ENCODE measurements at places on chromosomes 16 and 17.

GRCh38 chr16:50197582-50197981 lies 44.5 kb downstream of the TENT4B start:
- DNase-seq = no peak

- no peak for DNase-seq
These were observed 35.9 kb downstream of the NACA2 start for GRCh38 chr17:61555127-61555566.

DNA sequence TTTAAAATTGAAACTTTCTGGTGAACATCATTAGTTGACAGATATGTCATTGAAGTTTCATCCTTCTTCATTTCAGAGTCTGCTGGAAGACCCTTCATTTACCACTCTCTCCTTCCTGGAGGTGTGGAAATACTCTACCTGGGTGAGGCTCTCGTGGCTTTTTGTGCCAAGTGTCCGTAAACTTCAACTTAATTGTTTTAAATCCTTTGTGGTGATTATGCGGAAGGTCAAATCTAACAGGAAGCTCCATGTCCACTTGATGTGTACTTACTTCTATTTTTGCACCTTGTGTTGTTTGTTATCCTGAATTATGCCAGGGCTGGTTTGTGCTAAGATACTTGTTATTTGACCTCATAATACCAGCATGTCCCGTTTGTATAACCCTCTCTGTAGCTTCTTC lies 129.2 kb downstream of the WWOX start:
- no peak for DNase-seq

DNA sequence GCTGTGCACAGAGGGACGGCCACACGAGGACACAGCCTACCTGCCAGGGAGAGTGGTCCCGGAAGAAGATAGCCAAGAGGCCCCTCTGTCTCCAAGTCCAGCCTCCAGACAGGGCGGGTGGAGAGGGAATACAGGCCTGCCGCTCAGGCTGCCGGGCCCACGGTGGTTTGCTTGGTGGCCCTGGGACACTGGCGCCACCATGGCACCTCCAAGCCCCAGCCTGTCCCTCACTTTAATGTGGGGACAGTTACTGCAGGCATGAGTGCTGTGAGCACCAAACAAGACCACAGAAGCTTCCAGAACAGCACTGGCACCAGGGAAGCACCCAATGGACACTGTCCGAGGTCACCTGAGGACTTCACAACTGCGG lies 22.0 kb upstream of the CHMP6 start:
- DNase-seq = no peak

DNA sequence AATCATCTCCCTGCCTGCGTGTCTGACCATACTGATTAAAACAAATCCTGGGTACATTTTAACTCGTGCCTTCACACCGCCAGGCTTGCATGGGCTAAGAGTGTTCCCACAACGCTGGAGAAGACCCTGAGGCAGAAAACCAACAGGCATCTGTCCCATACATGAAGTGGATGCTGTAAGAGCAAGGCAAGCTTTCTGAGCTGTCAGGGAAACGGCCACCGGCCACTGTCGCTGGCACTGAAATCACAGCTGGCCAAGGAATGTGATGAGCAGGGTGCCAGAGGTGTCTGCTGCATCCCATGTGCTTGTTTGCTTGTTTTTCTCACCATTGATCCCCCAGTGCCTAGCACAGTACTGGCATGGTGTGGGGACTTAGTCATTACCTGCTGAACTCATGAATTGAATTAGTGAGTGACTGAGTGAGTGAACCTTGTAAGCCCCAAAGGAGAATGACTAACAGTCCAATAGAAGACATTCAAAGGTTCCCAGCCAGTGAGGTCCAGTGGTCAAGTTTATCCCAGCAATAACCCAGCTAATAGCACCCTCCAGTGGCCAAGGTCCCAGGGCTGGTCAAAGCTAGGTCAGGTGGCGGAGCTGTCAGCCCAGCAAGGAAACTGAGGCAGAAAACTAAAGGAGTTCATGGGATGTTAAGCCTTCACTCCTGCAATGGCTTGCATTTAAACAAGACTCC lies 92.7 kb upstream of the CDH5 start:
- no peak for DNase-seq
